CD4-positive, alpha-beta T cell treated with Interleukin-4 for 4 hours (primary cell): ENCODE measurements at places on chromosomes 4 and X.

- DNase-seq: peak; percentile 6
These were observed 37.1 kb upstream of the ELF2 start for GRCh38 chr4:139214039-139214534.

DNA sequence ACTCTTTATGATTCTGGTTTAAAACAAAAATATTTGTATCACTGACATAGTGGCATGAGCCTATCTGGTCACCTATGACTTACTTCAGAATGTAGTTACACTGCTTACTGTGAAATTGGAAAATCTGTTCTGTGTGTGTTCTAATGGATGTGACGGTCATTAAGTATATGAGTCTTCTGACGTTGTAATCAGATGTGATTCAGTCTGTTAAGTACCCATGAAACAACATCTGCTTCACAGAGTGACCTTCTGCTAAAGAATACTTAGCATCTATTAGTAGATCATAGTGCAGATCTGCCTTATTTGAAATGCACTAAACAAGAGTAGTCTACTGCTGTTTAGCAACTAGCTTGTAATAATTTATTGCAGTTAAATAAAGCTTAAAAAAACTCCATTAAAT, 317.1 kb downstream of the DCTD start:
- no peak for DNase-seq

- DNase-seq: no peak
These were observed 23.2 kb upstream of the FAM90A26 start for GRCh38 chr4:9146967-9147366.

DNA sequence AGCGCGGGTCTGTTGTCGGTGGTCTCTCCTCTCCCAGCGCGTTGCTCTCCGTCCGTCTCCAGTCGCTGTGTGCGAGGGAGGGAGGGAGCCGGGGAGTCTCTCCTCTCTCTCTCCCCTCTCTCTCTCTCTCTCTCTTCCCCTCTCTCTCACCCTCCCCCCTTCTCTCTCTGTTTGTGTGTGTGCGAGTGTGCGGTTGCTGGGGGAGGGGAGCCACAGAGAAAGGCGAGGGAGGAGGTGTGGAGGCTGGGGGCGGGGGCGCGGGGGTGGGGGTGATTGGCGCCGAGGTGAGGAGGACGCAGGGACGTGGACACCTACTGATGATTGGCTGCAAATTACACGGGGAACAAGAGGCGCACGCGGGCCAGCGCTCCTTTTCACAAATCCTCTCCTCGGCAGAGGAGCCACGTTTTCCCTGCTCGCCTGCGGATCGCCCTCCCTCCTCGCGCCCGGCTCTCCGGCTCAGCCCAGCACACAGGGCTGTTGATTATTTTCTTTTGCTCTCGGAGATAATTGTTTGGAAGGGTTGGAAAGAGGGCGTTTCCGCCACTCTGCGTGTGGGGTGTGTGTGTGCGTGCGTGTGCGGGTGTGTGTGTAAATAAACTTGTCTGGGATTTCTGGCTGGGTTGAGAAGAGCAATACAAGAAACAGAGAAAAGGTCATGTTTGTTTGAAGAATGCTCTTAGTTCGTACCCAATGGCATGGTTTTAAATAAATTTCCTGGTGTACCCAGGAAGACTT, at the start of gene CXXC4:
CXXC4 (minus strand) TSS at position 73 of the 738 bp plus-strand sequence. CDS start 3,092 bp downstream, outside the sequence.
- DNase-seq: peak; percentile 37

- peak; percentile 61 for DNase-seq
These were observed 3.9 kb downstream of the MAML3 start for GRCh38 chr4:140149846-140150635.

DNA sequence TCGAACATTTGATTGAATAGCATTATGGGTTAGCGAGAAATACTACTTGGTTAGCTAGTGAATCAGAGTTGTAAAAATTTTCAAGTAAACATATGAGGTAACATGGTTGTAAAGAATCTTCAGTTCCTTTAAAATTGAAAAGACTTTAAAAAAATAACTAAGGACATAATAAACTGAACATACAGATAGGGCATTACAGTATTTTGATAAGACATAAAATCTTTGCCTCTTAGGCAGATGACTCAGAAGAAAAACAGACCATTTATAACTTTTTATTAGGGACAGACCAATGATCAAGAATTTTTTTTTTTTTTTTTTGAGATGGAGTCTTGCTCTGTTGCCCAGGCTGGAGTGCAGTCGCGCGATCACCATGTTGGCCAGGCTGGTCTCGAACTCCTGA, 43.1 kb downstream of the PNMA5 start:
- DNase-seq: no peak

- DNase-seq: no peak
These were observed 274.3 kb upstream of the NR3C2 start for GRCh38 chr4:148716431-148717052.

DNA sequence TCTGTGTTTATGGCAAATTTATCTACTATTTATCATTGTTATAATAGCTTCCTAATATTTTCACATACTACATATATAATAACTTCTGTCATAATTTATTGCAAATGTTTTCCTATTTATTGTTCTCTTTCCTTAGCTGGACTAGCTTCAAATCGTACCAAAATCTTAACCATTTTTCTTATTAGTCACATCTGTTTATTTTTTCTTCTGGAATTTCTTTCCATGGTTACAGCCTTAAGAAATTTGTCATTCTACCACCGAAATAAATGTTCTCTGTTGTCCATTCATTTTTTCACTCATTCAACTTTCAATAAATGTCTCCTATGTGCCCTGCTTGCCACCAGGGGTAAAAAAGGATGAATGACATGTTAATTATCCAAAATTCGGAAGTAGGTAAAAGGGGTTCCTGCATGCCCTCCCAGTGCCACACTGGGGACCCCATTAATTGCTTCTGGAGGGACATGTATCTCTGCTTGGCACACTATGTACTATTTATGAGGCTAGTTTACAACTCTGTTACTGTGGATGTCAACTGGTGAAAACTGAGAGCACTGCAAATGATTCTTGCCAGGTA, 182.1 kb downstream of the SH3KBP1 start:
- DNase-seq: no peak

- DNase-seq: no peak
These were observed 7.3 kb downstream of the SUV39H1 start for GRCh38 chrX:48703642-48704481.

- no peak for DNase-seq
These were observed 1012.5 kb upstream of the LCORL start for GRCh38 chr4:19033816-19034733.

- no peak for DNase-seq
These were observed 158.8 kb upstream of the NDST4 start for GRCh38 chr4:115272185-115272584.

DNA sequence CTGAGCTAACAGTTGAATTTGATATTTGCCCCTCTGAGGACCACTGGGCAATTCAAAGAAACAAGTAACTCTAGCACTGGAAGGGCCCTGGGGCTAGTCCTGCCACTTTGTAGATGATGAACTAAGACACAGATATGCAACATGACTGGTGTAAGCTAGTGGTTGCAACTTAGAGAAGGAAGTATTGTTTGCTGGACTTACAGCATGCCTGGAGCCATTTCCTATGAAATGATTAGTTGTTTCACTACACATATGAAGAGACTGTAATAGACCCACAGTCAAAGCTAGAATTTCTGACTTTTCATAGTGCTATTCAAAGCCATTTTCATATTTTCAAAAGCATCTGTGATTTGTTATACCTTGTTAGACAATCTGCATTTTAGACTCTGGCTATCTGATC, 96.2 kb downstream of the TSPAN7 start:
- no peak for DNase-seq

DNA sequence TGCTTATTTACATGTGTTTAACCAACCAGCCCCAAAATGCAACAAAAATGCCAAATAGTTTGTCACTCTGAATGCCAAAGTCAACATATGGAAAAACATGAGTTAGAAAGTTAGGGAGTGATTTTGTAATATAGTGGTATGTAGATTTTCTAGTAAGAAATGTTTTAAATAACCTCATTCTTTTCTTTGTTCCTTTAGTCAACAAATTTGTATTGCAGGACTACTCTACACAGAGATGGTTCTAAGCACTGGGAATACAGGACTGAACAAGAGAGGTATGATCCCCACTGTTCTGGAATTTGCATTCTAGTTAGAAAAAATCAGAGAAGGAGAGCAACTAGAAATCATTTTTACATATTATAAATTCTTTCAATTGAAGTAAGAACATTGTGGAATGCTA, 218.8 kb upstream of the ANXA10 start:
- DNase-seq: no peak

DNA sequence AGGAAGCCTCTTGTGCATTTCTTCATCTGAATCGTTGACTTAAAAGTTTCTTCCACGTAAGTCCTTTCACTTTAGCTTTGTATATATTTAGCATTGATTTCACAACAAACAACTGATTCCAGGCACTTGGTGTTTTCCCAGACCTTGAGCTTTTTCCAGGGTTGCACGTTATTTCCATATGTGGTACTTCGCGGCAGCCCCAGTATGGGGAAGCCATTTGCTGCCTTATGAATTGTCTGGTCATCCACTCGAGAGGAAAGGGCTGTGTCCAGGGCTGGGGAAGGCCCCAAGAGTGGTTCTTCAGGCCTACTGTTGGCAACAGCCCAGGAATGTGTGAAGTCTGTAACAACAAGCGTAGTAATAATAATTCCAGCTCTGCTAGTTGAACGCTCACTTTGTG, 2.8 kb upstream of the TLR8 start:
- DNase-seq: no peak

- DNase-seq: peak; percentile 71
These were observed 12.6 kb downstream of the RUFY3 start for GRCh38 chr4:70734168-70734954.

- no peak for DNase-seq
These were observed 21.4 kb upstream of the PLAC1 start for GRCh38 chrX:134679644-134680043.

- DNase-seq: no peak
These were observed 36.3 kb downstream of the ING2 start for GRCh38 chr4:183541010-183541751.

DNA sequence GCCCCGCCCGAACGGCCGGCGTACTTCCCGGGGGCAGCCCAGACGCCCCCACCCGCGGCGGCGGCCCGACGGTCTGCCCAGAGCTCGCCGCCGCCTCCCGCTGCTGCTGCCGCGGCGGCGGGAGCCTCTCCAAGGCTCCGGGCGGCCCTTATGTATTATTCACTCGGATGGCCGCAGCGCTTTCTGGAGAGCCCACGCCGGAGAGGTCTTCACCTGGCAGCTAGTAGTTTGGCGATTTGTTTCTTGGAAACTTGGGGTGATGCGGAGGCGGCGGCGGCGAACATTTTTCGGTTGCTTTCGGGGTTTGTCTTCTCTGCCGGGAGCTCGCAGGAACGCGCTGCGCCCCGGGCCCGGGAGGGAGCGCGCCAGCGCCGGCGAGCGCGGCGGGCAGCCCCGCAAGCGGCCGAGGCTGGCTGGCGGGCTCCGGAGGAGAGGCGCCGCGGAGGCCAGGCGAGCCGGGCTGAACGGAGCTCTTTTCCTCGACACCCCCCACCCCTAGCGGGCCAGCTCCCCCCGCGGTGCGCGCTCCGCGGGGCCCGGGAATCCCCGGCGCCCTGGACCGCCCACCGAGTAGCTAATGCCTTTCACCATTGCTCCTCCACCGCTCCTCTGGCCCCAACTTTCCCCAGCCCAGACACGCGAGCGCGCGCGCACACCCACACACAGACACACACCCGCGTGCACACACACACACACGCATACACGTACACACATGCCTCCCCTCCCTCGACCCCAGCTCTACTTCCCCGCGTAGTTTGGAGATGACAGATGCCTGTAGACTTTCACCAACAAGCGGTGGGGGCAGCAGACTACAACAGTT, 113.5 kb downstream of the DHX15 start:
- DNase-seq: peak; percentile 10
